ENCODE measurements at places on chromosomes 6 and 20. TPM values are rescaled to one million over a fixed set of nuclear protein-coding genes. Genes with fewer than 3 reads are reported as not detected.

DNA sequence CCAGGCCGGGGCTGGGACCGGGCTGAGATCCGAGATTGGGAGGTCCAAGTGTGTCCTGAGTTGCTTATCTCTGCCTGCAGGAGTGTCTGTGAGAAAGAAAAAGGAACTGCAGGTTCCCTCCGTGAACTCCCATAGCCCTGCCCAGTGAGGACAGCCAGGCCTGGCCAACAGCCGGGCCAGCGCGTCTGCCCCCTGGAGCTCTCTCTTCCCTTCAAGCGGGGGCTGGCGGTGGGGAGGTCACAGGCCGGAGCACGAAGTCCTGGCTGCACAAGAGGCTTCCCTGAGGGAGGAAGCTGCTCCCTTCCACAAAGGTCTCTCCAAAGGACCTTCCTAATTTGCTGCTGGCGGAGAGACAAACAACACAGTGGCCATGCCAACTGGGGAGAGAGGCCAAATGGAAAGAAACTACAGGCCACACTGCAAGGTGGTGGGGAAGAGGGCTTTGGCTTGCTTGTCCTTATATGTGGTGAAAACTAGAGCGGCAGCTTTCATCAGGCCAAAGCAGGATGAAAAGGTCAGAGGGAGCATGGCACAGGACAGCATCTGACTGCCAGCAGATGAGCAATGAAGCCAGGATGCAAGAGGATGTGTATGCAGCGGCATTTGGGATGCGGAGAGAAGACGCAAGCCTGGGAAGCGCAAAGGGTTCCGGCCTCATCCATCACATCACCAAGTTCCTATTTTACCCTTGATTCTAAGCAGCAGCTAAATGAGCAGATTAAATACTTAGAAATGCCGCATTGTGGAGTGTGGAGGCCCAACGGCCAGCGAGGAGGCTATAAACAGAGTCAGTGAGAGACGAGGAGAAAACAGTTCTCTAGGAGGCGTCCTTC lies 260.0 kb downstream of the ERMARD start:
- DNase-seq, result peak; percentile 23

The CRISP2 gene
- not detected for total RNA-seq

- DNase-seq, result no peak
Observed at GRCh38 chr6:50780382-50780781, 38.3 kb upstream of the TFAP2B start.

- DNase-seq, result no peak
Observed at GRCh38 chr20:19017104-19017690, 195.2 kb upstream of the SLC24A3 start.

GRCh38 chr6:146889303-146889702 lies 290.5 kb downstream of the ADGB start:
- no peak for DNase-seq

The AHCY gene
- 48.1 TPM for total RNA-seq

DNA sequence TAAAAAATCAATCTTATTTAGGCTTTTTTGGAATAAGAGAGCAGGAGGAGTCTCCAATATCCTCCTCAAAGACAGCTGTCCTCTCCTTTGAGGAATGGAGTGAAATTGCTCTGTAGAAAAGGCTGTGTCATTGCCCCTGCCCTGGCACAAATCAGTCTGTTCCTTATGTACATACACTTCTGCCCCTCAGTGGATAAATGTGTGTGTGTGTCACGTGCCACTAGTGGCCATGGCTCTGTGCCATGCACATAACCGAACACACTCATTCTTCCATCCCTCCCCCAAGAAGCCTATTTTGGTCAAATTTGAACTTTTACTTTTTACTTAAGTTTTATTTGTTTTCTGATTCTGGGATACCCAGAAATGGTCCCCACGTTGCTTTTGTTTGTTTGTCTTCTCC lies 49.2 kb downstream of the ANKS1A start:
- no peak for DNase-seq

DNA sequence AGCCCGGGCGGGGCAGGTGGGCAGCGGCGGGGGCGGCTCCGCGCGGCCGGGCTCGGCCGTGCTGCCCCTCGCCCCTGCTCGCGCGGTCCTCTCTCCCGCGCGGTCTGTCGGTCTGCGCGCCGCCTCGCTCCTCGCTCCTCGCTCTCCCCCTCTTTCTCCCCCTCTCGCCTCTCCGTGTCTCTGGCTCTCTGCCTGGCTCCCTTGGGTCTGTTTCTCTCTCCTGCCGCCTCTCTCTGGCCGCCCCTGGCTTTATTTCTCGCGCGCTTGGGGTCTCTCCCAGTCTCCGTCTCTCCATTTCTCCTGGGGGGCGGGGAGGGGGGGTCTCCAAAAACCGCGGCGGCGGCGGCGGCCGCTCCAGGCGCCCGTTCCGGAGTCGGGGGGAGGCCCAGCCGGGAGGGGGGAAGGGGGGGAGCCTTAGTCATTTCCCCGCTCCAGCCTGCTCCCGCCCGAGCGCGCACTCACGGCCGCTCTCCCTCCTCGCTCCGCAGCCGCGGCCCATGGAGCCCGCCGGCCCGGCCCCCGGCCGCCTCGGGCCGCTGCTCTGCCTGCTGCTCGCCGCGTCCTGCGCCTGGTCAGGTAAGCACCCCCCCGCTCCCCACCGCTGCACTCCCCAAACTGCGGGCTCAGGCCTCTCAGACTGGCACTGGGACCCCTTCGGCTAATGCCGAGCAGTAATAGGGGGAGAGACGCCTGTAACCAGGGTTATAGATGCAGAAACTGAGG lies at the start of gene SIRPA:
Gene SIRPA (plus strand): TSS at position 457 of the 723 bp plus-strand sequence. CDS start 41 bp downstream, at position 498.
- DNase-seq, result peak; percentile 84
